ENCODE measurements at places on chromosomes 1 and 21.
A peak's percentile ranks its signal among the peaks of the same experiment; 100 is the strongest.

DNA sequence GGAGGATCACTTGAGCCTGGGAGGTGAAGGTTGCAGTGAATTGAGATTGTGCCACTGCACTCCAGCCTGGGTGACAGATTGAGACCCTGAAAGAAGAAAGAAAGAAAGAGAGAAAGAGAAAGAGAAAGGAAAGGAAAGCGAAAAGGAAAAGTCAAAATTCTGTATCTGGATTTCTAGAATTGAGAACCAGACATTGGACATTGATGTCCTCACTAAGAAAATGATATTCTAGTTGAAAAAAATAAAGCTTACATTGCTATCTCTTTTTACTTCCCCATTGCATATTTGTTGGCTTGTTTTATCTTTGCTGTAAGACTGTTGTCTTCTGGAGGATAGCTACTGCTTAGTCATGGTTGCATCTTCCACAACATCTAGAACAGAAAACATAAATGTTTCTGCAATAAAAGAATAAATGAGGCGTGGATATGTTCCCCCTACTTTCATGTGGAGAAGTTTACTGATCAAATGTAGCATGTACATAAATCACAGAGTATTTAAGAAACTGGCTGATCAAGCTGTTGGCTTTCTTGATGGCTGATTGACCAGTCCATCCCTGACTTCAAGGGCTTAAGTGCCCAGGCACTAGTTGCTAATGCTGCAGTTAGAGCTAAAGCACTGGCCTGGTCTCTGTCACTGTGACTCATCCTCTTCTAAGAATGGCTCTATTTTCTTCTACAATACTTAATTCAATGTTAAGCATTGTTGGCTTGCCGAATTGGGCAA is 17.7 kb downstream of the CD53 start:
- DNase-seq: no peak

- DNase-seq: no peak
Measured at GRCh38 chr1:3614755-3615742, 3.7 kb upstream of the MEGF6 start.

GRCh38 chr1:111512132-111512889 is 8.9 kb upstream of the ADORA3 start:
- DNase-seq: no peak

- no peak for DNase-seq
Measured at GRCh38 chr21:21915816-21916215, 917.6 kb downstream of the NCAM2 start.

DNA sequence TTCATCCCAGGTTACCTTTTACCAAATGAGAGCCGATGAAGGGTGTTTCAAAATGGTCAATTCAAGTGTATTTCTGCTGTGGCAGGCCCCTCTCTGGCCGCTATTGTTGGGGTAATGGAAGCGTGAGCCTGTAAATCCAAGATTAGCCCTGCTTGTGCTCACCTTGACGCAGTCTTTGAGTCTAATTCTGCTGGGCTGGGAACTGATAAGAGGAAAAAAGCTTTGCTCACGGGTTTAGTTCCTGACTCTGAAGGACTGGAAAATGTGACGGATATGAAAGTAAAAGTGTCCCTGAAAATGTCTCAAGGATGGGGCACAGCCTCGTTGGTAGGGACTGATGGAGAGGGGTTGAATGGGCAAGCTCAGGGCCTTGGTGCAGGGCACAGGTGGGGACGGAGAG is 125.9 kb upstream of the GALNT2 start:
- DNase-seq: no peak

DNA sequence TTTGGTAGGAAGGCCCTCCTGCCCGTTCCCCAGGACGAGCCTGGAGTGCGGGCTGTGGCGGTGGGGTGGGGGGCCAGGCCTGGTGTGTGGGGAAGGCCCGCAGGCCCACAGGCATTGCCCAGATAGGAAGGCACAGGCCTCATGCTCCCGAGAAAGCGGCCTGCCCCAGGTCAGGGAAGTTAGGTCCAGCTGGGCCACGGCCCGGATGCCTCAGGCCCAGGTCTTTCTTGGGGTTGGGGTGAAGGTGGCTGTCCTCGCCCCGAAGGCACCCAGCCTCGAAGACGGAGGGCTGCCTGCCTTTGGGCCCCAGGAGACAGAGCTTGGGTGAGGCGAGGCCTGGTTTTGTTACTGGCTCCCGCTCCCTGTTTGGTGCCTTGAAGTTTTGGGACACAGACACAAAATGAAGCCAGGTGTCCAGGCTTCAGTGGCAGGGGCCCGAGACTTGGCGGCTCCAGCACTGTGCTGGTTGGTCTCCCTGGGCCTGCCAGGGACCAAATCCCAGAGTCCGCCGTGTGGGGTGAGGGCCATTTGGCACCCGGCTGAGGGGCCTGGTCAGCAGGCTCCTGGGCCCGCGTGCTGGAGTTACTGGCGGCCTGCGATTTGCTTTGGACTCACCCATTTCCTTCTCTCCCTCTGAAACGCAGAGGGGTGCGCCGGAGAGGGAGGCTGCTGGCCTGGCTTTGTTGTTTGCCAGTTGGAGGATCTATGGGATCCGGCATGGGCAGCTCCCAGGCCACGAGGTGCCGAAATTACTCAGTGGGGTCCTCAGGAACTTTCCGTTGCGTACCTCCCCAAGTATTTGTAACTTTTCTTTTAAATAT is 2.0 kb downstream of the SKI start:
- no peak for DNase-seq

- DNase-seq: peak; percentile 33
Measured at GRCh38 chr1:147641695-147642592, 28.4 kb downstream of the ACP6 start.

GRCh38 chr1:19643602-19644394 is at the start of gene NBL1:
TSS of gene NBL1 (plus strand) at chr1:19644311. CDS start at chr1:19655031, 10,720 bp downstream.
- no peak for DNase-seq

DNA sequence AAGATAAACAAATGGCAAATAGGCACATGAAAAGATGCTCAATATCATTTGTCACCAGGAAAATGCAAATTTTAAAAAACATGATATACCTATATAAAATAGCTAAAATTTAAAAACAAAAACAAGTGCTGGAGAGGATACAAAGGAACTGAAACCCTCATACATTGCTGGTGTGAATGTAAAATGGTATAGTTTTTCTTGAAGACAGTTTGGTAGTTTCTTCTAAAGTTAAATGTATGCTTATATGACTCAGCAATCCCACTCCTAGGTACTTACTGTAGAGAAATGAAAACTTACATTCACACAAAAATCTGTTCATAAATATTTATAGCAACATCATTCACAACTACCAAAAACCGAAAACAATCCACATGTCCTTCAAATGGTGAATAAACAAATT is 11.2 kb downstream of the TAF12 start:
- no peak for DNase-seq

DNA sequence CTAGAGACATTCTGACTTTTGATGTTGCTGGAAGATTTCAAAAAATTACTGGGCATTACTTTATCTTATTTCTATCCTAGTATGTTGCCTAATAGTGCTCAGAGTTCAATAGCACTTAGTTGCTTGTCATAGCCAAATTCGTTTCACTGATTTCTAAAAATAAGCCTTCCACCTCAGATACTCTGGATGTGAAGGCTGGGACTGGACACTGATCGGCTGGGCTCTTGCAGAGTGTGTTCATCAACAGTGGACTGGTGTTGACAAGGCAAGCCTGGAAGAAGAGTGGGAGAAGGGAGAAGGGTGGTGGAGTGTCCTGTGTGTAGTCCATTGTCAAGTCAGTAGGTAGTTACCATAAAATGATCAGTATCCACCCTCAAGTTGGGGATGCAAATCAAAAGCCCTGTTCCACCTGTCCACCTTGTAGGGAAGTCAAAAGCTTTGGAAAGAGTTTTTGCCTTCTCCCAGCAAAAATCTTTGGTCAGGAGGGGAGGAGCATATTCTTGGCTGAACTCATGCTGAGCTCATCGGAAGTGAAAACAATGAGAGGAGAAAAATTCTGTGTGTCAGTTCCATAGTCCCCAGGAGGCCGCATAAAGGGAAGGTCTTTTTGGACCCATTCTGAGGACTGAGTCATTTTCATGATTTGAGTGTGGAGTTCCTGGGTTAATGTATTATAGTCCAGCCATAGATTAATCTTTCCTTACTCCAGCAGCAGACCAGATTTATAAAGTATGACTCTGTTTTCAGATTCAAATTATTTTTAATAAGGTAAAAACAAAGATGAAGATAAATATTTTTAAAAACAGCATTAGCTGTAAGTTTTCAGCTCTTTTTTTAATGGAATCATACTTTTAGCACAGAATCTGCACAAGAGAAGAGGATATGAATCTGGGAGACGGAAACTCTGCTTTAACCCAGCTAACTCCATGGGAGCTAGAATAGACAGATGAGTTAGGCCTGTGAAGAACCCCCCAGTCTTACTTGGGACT is 99.5 kb upstream of the BMP8A start:
- DNase-seq: no peak

- no peak for DNase-seq
Measured at GRCh38 chr1:153535242-153536011, at the start of gene S100A6. TSS of gene S100A6 (minus strand) at chr1:153535991. CDS start at chr1:153535339, 652 bp downstream.

- DNase-seq: no peak
Measured at GRCh38 chr1:63004868-63005267, 220.9 kb downstream of the ATG4C start.

DNA sequence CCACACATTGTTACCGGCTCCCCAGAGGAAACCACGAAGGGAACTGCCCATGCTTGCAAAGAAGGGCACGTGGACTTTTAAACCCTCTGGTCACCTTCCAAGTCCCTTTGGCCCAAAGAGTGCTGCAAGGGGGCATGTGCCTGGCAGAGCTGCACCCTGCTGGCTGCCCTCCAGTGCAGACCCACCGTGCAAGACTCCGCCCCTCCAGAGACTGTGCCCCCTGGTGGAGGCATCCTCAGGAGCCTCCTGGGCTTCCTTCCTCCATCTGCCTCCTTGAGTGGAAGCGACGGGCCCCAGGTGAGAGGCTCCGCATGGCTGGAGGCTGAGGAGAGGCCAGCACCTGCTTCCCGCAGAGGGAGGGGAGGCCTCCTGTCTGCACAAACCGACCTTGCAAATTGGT is 100.6 kb downstream of the CRYAA start:
- DNase-seq: peak; percentile 14

- DNase-seq: no peak
Measured at GRCh38 chr1:86258101-86258500, 101.5 kb upstream of the COL24A1 start.

GRCh38 chr1:237786066-237786719 is 104.5 kb downstream of the ZP4 start:
- DNase-seq: no peak

- DNase-seq: no peak
Measured at GRCh38 chr1:52502789-52503188, 50.1 kb downstream of the TUT4 start.

- no peak for DNase-seq
Measured at GRCh38 chr1:67843746-67844145, 10.5 kb upstream of the GNG12 start.

DNA sequence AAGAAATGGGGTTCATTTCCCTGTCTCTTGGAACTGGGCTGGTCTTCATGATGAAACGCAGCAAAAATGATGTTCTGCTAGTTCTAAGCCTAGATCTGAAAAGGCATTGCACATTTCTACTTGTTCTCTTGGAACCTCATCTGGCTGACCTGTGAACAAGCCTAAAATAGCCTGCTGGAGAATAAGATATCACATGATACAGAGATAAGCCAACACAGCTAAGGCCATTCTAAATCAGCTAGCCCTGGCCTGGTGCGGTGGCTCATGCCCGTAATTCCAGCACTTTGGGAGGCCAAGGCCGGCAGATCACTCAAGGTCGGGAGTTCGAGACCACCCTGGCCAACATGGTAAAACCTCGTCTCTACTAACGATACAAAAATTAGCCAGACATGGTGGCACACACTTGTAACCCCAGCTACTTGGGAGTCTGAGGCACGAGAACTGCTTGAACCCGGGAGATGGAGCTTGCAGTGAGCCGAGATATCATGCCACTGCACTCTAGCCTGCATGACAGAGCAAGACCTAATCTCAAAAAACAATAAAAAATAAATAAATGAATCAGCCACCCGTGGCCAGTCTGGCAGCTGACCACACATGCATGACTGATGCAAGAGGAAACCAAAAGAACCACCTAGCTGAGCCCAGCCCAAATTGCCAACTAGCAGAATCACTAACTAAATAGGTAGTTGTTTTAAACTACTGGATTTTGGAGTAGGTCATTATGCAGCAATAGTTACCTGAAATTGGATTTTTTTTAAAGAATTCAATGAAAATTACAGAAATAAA is 18.0 kb downstream of the CD244 start:
- DNase-seq: no peak

DNA sequence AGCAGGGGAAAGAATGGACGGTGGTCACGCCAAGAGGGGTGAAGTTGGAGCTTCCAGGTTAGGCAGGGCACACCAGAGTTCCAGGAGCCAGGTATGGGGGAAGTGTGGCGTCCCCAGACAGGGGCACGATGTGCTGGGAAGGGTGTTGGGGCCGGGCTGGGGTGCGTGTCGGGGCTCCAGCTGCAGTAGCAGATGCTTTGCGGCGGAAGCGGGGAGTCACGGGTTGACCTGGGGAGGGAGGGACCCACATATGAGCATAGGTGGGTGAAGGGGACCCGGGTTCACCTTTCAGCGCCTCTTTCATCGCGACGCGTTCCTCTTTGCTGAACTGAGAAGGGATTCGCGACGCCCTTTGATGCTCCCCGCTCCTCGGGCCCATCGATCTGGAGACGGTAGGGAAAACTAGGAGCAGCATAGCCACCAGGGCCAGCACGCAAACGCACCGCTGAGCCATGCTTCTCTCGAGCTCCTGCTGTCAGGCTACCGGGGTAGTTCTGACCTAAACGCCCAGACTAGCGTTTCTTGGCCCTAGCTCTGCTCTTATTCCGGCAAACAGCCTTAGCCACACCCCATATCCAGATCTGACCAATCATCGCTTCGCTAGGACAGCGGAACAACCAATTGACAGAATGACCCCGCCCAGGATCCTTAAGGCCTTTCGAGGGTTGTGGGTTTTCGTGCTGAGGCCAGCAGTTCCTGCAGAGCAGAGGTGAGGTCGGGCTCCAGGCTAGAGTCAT is at the start of gene PM20D1:
TSS of gene PM20D1 (minus strand) at position 514 of the 737 bp plus-strand sequence. CDS start at position 454, 60 bp downstream.
- DNase-seq: peak; percentile 62

DNA sequence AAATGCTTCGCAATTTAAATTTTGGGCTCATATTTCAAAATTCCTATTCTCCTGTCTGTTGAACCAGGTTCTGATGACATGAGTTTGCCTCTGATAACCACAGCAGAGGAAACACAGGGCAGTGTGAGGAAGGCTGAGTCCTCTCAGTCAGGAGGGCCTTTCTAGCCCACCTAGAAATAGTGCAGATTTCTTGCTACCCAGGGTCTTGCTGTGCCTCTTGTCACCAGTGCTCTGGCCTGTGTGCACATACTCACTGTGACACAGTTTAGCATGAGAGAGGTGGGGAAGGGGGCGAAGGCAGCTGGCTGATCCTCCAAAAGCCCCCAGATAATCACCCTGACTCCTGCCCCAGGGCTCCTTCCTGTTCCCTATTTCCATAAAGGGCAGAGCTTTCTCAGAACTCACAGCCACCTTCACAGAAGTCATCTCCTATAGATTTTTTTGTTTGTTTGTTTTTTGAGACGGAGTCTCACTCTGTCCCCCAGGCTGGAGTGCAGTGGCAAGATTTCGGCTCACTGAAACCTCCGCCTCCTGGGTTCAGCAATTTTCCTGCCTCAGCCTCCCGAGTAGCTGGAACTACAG is 23.7 kb downstream of the ERRFI1 start:
- DNase-seq: no peak

GRCh38 chr21:32331444-32332305 is 33.0 kb downstream of the MRAP start:
- DNase-seq: no peak

All from stimulated activated CD4-positive, alpha-beta T cell treated with anti-CD3 and anti-CD28 coated beads, Interleukin-12 subunit alpha, Interleukin-12 subunit beta, amount 100 ng/mL, for 48 hours (primary cell).